ENCODE measurements at places on chromosomes 3 and 15.

- DNase-seq: no peak
Measured at GRCh38 chr3:45940004-45940780, 3.1 kb upstream of the CXCR6 start.

GRCh38 chr3:186965141-186965879 is 35.0 kb downstream of the ST6GAL1 start:
- DNase-seq: no peak

- DNase-seq: no peak
Measured at GRCh38 chr3:178671377-178671776, 135.1 kb downstream of the KCNMB2 start.

- DNase-seq: no peak
Measured at GRCh38 chr15:83753872-83754493, 100.1 kb downstream of the ADAMTSL3 start.

DNA sequence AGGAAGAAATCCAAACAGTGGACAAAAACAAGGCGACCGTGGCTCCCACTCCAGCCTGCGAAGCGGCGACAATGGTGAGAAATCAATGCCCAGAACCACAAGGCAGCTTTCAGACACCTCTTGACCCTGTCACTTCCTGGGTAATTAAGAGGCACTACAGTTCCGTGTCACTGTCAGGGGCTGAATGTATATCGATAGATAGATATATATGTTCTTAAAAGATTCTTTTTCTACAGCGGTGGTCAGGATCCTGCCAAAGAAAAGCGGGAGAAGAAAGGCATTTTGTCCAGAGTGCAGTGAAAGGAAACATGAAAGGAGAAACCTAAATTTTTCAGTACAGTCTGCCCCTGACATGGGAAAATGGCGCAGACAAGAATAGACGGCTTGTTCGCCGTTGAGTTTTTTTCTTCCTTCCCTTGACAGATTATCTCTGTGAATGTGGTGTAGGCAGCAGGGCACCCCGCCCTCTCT is 56.2 kb upstream of the HES1 start:
- DNase-seq: no peak

GRCh38 chr3:113295463-113295862 is 84.1 kb downstream of the BOC start:
- no peak for DNase-seq

GRCh38 chr3:16355828-16356227 is 90.8 kb downstream of the OXNAD1 start:
- DNase-seq: no peak

- no peak for DNase-seq
Measured at GRCh38 chr3:57952208-57952631, 56.0 kb upstream of the FLNB start.

DNA sequence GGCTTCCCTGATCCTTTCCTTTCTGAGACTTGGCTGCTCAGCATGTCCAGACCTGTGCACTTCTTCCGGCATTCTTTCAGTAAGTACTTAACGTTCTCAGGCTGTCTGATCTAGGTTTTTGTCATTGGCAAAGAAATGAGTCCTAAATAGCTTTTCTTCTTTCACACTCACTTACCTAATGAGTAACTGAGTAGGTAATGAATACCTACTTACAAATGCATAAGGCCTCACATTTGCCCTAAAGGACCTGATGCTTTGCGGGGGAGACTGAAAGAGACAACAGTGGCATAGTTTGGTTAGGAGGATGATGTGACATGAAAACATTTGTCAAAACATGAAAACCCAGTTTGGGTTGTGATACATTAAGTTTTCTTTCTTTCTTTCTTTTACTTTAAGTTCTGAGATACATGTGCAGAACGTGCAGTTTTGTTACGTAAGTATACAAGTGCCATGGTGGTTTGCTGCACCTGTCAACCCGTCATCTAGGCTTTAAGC is 516.7 kb upstream of the CFAP20DC start:
- DNase-seq: no peak

- DNase-seq: no peak
Measured at GRCh38 chr3:160257606-160258005, 32.4 kb downstream of the C3orf80 start.

GRCh38 chr3:4493941-4494894 is 1.1 kb downstream of the ITPR1 start:
- no peak for DNase-seq

GRCh38 chr3:120449251-120449650 is 1.5 kb downstream of the FSTL1 start:
- DNase-seq: no peak

DNA sequence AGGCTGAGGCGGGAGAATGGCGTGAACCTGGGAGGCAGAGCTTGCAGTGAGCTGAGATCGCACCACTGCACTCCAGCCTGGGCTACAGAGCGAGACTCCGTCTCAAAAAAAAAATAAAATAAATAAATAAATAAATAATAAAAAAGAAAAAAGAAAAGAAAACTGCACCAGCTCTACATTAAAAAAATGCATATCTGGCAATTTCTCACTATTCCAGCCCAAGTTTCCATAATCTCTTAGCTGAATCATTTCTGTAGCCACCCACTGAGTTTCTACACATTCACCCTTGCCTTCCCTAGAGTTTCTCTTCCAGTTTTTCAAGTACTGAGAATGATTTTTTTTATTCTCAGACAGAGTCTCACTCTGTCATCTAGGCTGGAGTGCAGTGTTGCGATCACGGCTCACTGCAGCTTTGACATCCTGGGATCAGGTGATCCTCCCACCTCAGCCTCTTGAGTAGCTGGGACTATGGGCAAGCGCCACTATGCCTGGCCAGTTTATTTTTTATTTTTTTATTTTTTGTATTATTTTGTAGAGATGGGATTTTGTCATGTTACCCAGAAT is 24.5 kb upstream of the SLC7A14 start:
- DNase-seq: no peak

DNA sequence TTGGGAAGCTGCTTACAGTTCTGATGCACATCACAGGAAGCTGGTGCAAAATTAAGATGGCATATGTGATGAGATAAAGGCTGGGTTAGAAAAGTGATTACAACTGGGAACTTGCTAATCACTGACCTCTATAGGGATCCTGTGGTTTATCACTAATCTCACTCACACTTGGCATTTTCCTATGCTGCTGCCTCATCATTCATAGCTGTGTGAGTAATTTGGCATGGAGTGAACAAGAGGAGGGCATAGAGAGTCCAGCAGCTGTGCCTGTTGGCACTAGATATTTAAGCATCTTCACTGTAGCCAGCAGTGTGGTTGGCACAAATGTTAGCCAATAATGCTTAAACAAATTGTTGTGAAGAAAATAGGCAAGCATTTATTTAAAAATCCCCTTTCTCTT is 217.7 kb upstream of the CGNL1 start:
- no peak for DNase-seq

DNA sequence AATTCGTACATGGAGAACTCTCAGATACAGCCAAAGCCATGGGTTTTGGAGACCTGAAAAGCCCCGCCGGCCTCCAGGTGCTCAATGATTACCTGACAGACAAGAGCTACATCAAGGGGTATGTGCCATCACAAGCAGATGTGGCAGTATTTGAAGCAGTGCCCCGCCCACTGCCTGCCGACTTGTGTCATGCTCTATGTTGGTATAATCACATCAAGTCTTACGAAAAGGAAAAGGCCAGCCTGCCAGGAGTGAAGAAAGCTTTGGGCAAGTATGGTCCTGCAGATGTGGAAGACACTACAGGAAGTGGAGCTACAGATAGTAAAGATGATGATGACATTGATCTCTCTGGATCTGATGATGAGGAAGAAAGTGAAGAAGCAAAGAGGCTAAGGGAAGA is 23.5 kb downstream of the MYO5A start:
- DNase-seq: no peak

DNA sequence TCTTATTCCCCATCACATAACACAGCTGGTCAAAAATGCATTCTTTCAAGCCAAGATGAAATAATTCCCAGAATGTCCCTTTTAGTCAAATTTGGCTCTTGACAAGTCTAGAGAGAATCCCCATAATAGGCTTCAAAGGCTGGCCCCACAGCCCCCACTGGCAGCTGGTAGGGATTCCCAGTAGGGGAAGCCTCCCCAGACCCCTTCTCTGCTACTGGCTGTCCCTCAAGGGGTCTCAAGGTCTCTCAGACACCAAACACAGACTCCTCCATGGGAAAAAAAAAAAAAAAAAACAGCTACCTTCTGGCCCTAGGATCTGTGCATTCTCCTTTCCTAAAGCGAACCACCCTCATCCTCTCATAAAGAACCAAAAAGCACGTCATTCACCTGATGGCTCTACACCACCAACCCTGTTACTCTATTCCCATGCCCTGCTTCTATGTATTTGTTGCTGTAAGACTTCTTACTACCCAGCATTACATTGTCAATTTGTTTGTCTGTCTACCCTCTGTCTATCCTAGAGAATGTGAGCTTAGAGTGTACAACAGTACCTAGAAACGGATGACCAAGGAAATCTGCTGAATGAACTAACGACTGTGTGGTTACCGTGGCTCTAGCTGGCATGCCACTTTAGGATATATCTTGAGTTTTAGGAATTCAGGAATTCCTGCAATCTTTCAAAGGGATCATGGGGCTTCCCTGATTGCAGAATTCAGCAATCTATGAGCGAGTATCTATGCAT is 164.1 kb upstream of the NSMCE3 start:
- DNase-seq: no peak

Data from stimulated activated CD8-positive, alpha-beta memory T cell treated with anti-CD3 and anti-CD28 coated beads, Interleukin-4, amount 100 ng/mL, for 1 hour (primary cell).